C1 segment of cervical spinal cord (tissue), 14 donors: ENCODE measurements at places on chromosomes 7 and 10.

DNA sequence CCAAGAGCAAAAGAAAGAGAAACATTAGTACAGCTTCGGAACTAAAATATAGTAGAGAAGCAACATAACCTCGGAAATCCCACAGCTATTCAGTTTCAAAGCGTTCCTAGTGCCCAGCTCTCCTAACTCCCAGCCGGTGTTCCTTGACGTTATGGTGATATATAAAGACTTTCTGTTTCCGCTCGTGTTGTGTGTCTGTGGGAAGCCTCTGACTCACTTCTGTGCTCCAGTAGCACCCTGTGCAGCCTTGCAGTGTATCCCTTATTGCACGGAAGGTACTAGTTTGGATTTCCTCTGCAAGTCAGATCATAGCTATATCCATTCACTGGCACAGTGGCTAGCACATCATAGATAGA, 535 bp downstream of the ASAH2B start:
- DNase-seq, result no peak

- DNase-seq, result no peak
These were observed at the start of gene ADAM8 for GRCh38 chr10:133276435-133277201. TSS of gene ADAM8 (minus strand) at chr10:133276868. CDS start at chr10:133276817, 51 bp downstream.

DNA sequence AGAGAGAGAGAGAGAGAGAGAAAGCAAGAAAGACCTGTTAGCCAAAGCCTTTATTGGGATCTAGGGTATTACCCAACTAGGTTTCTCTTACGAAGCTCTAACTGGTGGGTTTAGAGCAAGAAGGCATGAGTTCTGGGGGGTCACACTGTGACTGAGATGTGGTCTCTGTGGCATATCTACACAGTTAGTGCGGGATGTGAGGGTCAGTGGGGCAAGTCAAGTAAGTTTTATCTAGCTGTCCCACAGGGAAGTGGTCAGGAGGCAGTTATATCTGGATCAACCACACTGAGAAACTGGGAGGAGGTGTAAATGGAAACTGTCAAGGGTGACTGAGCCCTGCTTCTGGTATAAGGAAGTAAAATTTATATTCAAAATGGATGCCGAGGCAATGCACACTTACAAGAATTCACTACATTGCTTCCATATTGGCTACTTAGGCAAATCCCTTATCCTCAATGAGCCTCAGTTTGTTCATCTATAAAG, 331.6 kb upstream of the HPS1 start:
- DNase-seq, result no peak

DNA sequence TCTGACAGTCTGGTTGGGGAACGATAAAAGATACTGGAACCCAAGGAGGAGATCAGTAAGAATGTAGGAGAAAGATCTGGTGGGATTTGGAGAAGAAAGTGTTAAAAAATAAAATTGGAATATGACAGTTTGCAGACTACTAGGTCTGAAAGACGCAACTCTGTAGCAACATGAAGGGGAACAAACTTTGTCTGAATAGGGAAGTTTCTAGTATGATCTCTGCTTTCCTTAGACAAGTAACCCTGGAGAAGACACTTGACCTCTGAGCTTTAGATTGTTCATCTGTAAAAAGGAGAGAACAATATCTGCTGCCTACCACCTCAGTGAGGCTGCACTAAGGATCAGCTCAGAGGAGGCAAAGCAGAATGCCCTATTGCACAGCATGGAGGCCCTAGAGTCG, 3.0 kb upstream of the PRSS1 start:
- DNase-seq, result no peak

DNA sequence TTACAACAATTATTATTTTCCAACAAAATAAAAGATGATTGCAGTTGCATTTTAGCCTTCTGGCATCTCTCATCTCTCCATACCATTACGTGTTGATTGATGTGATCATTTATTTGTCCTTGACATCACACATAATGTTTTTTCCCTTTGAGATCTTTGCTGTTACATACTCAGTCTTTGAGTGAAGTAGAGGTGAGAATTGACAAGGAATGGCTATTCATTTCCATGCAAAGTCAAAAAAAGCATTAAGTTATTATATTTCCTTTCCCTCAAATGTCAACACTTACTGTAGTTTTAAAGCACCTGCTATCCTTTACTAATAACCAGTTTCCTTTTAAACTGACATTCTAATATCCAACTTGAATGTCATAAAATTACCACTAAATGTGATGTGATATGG, 33.6 kb downstream of the DYNC1I1 start:
- DNase-seq, result no peak

GRCh38 chr10:109978481-109978880, 29.3 kb upstream of the ADD3 start:
- DNase-seq, result no peak

GRCh38 chr7:84548366-84549365, 354.1 kb upstream of the SEMA3A start:
- no peak for DNase-seq

GRCh38 chr7:91533996-91534395, 269.8 kb downstream of the FZD1 start:
- no peak for DNase-seq

DNA sequence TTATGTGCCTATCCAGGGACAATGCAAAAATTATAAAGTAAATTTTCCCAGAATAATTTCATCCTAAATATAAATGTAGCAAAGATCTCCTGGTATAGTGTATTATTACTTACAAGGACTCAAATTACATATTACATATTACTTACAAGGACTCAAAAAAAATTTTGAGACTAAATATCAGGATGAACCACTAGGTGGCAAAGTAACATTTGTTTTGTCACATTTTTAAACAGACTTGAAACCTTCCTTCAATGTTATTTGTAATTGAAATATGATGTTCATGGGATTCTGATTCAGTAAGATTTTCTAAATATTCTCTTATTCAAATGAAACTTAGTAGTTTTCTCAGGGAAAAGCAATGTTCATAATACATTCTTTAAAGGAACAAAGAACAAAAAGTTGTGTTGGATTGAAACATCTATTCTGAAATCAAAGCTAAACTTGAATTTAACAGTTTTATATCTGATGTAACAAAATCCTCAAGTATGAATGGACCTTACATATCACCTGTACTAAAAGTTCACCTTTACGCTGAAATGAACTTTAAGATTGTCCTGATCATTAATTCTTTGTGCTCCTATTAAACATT, 74.3 kb upstream of the GNAI1 start:
- no peak for DNase-seq

GRCh38 chr10:118735294-118735693, 19.5 kb downstream of the CACUL1 start:
- no peak for DNase-seq
